ENCODE measurements at places on chromosomes 7 and 10.

- DNase-seq, result no peak
Observed at GRCh38 chr7:133910761-133911160, 216.4 kb upstream of the LRGUK start.

GRCh38 chr7:99629643-99630042 lies 12.9 kb downstream of the ZSCAN25 start:
- DNase-seq, result no peak

GRCh38 chr7:1531263-1531978 lies 919 bp downstream of the MAFK start:
- DNase-seq, result no peak

GRCh38 chr7:123210986-123211385 lies 11.2 kb upstream of the SLC13A1 start:
- no peak for DNase-seq

DNA sequence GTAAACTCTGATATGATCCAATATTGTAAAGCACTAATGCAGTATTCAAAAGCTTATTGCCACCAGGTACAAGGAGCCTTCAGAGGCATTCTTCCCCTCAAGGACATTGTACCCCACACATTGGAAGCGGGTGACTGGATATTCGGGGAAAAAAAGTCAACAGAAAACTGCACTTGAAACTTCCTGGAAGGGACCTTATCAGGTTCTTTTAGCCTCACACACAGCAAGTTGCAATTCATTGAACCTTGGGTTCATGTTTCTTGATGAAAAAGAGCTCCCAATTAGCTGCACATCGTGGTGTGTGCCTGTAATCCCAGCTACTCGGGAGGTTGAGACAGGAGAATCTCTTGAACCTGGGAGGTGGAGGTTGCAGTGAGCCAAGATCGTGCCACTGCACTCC lies 16.4 kb upstream of the MICU1 start:
- DNase-seq, result no peak

DNA sequence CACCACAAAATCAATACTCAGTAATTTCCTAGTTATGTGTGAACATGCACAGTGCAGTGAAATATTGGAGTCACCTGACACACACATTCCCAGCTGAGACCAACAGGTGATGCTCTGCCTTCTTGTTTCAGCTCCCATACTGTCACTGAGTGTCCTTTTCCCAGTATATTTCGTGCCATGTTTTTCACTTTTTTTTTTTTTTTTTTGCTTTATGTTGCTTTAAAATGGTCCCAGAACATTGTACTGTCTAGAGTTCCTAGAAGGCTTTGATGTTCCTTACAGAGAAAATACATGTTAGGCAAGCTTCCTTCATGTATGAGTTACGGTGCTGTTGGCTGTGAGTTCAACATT lies 45.6 kb downstream of the ELAPOR2 start:
- no peak for DNase-seq

GRCh38 chr7:75727881-75728593 lies 10.7 kb downstream of the HIP1 start:
- DNase-seq, result no peak
